Posterior vena cava (tissue), 2 donors: ENCODE measurements at places on chromosomes 11 and 22. TPM values are rescaled to one million over a fixed set of nuclear protein-coding genes. Genes with fewer than 3 reads are reported as not detected.

- DNase-seq, result peak; percentile 38
These were observed 873.8 kb downstream of the BRD1 start for GRCh38 chr22:48953830-48954229.

DNA sequence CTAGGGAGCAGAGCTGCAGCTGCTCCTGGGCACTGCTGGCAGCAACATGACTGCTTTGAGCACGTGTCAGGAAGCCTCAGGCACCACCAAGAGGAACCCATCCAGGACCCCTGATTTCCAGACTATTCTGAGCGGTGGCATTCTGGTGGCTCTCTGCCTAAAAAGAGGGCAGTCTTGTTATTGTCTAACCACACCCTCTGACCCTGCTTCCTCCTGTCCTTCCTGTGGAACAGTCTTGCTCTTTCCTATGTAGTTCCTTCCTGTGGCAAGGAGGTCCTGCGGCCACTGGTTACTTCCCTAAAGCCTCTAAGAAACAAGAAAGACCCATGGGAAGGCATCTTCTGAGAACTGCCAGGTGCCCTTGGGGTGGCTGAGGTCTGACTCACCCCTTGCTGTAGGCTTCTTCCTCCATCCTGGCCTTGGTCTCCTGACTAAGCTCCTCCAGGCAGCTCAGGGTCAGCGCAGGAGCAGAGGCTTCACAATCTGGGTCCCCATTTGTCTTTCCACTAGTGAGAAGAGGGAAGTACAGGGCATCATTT lies 13.1 kb upstream of the LYVE1 start:
- DNase-seq, result peak; percentile 82

GRCh38 chr22:46293577-46294260 lies 3.0 kb upstream of the GTSE1 start:
- DNase-seq, result no peak

DNA sequence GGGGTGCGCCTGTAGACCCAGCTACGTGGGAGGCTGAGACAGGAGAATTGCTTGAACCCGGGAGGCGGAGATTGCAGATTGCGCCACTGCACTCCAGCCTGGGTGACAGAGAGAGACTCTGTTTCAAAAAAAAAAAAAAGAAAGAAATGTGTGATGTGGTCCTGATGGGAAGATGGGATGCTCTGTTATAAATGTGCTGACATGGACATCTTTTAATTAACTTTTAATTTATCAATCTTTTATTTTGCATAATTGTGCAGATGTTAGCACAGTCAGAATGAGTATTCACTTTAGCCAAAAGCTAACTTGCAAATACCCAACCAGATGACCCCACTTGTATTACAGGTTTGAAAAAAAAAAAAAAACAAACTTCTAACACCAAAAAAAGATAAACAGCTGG lies 23.8 kb upstream of the USP47 start:
- no peak for DNase-seq

- DNase-seq, result no peak
These were observed 25.5 kb downstream of the PTPRJ start for GRCh38 chr11:48005831-48006270.

DNA sequence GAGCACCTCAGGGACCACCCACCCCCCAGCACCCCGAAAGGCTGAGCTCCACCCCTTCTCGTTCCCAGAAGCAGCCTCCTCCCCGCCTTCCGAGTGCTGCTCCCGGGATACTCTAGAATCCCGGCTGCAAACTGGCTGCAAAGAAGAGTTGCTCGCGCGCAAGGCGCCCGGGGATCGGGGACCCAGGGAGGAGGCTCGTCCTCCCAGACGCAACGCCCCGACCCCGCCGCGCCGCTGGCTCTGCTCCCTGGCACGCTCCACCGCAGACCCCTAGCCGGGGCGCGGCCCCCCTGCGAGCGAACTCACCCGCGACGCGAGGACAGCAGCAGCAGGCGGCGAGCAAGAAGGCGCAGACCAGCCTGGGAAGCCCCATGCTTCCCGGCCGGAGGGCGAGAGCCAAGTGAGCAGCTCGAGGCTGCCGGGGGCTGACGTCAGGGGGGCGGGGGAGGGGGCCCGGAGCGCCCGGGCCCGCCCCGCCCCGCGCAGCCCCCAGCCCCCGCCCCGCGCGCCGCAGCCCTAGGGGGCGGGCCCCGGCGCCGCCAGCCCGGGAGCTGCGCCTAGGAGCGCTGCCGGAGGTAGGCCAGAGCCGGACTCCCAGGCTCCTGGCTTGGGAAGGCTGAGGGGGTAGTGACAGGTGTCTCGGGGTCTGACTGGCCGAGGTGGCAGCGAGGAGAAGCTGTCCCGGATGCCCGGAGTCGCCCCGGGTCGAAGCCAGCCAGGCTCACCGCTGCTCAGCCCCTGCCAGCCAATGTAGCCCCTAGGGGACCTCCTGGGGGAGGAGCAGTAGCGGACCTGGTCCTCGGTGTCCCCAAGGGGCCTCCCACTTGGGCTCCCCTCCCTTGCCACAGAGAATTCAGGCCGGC lies at the start of gene MCAM:
TSS of gene MCAM (minus strand) at position 402 of the 863 bp plus-strand sequence. CDS start at position 373, 29 bp downstream.
- peak; percentile 79 for DNase-seq

DNA sequence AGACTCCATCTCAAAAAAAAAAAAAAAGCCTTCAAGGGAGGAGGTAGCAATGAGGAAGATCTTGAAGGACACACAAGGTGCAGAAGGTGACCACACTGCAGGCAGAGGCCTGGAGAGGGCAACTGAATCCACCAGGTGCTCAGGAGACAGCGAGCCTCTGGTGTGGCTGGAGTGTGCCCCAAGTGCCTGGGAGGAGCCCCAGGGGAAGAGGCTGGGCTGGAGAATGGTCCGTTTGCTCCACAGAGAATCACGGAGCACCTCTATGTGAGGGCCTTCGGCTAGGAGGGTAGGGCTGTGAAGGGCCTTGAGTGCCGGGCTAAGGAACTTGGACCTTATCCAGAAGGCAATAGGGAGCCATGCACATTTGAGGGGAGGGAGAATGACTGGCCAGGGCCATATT lies 50.3 kb downstream of the ARRB1 start:
- no peak for DNase-seq

DNA sequence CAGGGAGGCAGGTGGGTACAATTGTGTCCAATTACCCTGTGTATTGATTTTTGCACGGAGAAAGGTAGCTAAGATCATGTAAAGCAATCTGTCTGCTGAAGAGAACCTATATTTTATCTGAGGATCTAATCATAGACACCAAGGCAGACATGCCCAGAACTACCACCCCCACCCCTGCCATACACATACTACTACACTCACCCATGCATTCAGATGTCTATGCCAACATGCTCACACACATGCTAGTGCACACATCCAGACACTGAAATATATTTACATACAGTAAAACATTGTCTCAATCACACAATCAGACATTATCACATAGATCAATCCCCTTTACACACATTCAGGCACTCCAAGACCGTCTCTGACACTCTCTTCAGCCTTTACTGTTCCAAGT lies 1.8 kb downstream of the SCN3B start:
- DNase-seq, result no peak

DNA sequence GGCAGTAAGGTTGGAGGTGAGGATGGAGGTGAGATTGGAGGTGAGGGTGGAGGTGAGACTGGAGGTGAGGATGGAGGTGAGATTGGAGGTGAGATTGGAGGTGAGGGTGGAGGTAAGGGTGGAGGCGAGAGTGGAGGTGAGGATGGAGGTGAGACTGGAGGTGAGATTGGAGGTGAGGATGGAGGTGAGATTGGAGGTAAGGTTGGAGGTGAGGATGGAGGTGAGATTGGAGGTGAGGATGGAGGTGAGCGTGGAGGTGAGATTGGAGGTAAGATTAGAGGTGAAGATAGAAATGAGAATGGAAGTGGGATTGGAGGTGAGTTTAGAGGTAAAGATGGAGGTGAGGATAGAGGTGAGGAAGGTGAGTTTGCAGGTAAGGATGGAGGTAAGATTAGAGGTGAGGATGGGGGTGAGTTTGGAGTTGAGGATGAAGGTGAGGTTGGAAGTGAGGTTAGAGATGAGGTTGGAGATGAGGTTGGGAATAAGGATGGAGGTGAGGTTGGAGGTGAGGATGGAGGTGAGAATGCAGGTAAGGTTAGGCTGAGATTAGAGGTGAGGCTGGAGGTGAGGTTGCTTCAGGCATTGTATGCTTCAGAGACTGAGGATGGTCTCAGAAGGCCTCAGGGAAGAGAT lies 12.2 kb downstream of the NCF4 start:
- DNase-seq, result no peak

GRCh38 chr11:67496113-67496512 lies 9.1 kb downstream of the PITPNM1 start:
- DNase-seq, result no peak

DNA sequence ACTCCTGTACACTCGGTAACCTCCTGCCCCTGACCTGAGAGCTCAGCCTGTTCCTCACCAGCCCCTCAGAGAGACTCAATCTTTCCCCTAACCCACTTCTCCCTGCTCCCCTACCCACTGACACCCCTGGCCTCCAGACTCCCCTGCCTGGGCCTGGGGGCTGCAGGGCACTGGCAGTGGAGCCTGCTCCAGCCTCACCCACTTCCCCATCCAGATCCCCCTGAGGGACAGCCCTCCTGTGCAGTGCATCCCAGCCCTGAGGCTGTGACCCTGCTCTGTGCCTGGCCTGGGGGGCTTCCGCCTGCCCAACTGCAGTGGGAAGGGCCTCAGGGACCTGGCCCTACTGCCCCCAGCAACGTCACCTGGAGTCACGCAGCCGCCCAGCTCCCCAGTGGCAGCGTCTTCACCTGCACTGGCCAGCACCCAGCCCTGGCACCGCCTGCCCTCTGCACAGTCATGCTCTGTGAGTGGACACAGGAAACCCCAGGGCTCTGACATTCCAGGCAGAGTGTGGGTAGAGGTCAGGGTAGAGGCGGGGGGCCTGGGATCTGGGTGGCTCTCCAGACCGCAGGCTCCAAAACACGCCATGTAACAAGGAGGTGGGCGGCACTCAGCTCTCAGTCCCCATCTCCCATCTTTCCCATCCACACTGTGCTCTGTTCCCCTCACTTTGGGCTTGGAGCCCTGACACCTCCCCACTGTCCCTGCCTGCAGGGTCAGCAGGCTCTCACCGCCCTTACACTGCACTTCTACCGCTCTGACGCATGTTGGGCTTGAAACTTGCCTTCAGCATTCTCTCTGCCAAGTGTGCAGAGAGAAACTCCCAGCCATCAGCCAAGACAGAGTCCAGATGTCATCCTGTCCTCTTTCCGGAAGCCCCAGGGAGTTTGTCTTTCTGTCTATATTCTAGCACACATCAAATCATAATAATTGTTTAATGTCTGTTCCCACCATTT lies 5.1 kb downstream of the VSIG10L2 start:
- DNase-seq, result peak; percentile 88

GRCh38 chr11:75314771-75315438 lies 36.6 kb downstream of the ARRB1 start:
- DNase-seq, result no peak

- DNase-seq, result no peak
These were observed 92.7 kb downstream of the SGSM3 start for GRCh38 chr22:40463017-40463631.

DNA sequence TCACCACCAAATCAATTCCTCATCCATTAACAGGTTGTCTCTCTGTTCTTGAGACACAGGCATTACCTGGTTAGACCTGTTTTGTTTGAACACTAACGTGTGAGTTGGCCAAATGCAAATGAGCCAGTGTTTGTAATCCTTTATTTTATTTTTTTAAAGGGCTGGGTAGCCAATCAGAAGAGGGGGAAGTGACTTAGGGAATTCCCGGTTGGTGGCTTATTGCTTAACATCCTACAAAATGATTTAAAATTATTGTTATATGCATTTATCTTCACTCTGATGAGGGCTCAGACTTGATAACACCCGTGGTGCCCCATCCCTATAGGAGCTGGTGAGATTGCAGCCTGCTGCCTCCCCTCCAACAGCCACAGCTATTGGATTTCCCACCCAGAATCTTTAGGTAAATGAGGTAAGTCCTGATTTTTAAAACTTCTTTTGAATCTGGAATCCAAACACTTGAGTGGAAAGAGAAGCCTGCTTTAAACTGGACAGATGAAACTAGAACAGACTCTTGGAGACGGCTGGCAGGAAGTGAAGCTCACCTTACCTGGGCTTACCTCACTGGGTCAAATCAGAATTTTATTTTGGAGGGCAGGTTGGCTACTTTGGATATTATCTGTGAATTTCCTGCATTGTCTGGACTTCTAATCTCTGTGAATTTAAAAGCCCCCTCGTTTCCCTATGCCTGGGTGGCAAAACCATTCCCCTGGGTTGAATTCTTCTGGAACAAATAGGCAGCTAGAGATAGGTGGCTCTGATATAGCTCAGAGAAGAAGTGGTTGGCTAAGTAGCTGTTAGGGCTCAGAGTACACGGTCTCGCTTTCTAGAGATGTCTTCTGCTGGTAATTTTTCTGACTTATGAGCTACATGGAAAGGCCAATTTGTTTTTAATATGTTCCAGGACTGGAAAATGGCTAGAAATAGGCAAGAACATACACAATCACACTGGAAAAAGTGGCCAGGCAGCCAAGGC lies at the start of gene EHF:
TSS of gene EHF (plus strand) at position 274 of the 973 bp plus-strand sequence. CDS start 21,538 bp downstream, outside the sequence.
- no peak for DNase-seq

GRCh38 chr11:103844327-103845215 lies 191.9 kb upstream of the DDI1 start:
- no peak for DNase-seq

GRCh38 chr11:100808904-100809491 lies 121.9 kb downstream of the ARHGAP42 start:
- DNase-seq, result no peak

GRCh38 chr22:38758276-38758945 lies 2.6 kb upstream of the SUN2 start:
- DNase-seq, result no peak

DNA sequence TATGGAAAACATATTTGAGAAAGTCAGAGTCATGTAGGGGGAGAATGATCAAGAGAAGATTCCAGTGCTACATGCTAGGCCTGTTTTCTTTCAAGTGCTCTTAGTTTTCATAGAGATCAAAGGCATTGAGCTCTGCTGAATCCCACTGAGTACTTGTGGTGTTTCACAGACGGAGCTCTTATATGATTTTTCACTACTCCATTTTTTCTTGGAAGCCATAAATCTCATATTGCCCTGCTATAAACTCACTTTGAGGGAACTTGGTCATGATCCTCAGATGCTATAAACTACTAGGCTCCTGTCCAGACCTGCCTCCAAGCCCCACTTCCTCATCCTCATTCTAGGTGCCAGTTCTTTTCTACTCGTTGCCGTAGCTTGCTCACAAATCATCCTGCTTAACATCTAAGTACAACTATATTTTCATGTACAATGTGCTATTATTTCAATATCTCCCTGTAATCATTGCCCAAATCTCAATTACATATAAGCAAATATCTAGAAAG lies 180.8 kb upstream of the CCDC179 start:
- DNase-seq, result no peak

Gene CD3G
- 0.57 TPM for total RNA-seq

Gene IL18
- total RNA-seq, result 11.3 TPM

Gene APOBEC3C
- 18.7 TPM for total RNA-seq

Gene PICK1
- total RNA-seq, result 15.7 TPM

Gene PNPLA5
- not detected for total RNA-seq

Gene KCNQ1OT1
- total RNA-seq, result 3.5 TPM

Gene CDC42EP1
- total RNA-seq, result 56.2 TPM

Gene MRGPRE
- total RNA-seq, result 0.62 TPM

Gene HSPB2
- 16.5 TPM for total RNA-seq

Gene NAA40
- total RNA-seq, result 10.3 TPM

Gene HEPN1
- total RNA-seq, result 0.28 TPM
